ENCODE measurements at places on chromosomes 13 and 19.

DNA sequence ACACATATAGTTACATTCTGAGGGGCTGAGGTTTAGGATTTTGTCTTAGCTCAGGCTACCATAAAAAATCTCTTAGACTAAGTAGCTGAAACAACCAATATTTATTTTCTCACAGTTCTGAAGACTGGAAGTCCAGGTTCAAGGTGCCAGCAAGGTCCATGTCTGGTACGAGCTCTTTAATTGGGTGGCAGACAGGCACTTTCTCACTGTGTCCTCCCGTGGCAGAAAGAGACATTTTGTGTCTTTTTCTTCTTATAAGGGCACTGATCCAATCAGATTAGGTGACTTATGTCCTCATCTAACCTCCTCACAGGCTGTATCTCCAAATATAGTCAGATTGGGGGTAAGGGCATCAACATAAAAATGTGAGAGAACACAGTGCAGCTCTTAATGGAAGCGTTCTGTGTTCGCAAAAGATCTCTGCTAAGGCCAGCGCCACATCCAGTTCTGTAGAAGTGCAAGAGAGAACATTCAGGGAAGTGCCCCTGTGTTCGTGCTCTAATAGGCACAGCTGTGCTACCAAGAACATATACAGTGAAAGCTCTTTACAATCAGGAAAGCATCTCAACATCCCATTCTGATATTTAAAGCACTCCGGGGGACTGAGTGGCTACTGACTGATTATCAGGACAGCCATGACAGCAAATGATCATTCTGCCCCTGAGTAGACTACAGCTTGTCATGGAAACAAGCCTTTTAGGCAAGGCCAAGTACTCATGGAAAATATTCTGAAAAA, 819.2 kb downstream of the LIG4 start:
- DNase-seq: no peak

- DNase-seq: no peak
Observed at GRCh38 chr19:31693131-31693932, 344.1 kb upstream of the TSHZ3 start.

- DNase-seq: no peak
Observed at GRCh38 chr19:10467104-10467706, 36.0 kb downstream of the KEAP1 start.

GRCh38 chr13:50644081-50644871, 199.2 kb downstream of the DLEU7 start:
- DNase-seq: no peak

DNA sequence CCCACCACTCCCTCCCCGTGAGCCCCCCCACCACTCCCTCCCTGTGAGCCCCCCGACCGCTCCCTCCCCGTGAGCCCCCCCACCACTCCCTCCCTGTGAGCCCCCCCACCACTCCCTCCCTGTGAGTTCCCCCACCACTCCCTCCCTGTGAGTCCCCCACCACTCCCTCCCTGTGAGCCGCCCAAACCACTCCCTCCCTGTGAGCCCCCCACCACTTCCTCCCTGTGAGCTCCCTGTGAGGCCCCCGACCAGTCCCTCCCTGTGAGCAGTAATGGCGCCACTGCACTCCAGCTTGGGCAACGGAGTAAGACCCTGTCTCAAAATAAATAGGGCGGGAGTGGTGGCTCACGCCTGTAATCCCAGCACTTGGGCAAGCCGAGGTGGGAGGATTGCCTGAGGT, 9.9 kb downstream of the ABCA7 start:
- DNase-seq: no peak

GRCh38 chr13:58876473-58876872, 1244.9 kb downstream of the PCDH17 start:
- no peak for DNase-seq

DNA sequence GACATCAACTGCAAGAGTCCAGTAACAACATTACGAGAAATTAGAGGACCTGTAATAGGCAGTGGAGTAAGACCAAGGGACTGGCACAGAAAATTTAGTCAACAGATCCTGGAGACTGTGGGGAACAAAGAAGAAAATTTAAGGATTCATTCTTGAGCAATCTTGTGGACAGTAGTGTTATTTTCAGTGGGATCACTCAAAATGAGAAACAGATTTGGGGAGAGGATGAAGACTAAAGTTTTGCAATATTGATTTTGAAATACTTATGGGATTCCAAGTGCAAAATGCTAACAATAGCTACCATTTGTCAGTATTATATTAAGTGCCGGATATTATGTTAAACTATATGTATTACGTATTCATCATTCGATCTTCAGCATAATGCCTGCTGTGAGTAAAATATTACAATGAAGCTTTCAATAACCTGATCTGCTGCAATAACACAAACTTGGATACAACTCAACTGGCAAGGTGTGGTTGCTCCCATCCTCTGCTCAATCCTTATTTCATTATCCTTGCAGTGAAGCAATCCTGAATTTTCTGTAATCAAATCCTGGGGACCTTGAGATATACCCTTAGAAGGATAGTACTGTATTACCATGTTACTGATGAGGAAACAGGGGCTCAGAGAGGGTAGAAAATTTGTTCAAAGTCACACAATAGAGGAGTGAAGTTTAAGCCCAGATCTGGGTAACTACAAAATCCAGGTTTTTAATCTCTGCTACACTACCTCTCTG, 84.2 kb downstream of the SACS start:
- DNase-seq: no peak

- no peak for DNase-seq
Observed at GRCh38 chr19:30512176-30513081, 140.2 kb downstream of the ZNF536 start.

DNA sequence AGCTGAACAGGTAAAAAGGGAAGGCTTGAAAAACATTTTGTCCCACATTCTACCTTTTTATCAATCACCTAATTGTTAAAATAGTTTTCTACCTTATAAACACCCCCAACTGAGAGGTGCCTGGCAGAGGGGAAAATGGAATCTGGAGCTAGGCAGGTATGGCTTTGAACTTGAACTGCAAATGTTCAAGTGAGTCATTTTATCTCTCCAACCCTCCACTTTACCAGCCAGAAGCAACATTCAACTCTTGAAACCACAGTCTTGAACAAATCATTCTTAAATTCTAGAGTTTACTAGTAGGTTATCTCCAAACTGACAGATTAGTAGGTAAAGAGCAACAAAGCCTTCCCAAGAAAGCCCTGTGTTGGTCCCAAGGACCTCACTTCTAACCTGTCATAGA, 116.9 kb downstream of the ABCC4 start:
- DNase-seq: no peak

GRCh38 chr19:55451163-55451964, 8.3 kb upstream of the SHISA7 start:
- no peak for DNase-seq

All from stimulated activated CD4-positive, alpha-beta T cell treated with anti-CD3 and anti-CD28 coated beads, Interleukin-2, amount 100 ng/mL, for 4 hours (primary cell).